Left hindlimb (tissue), 1 donor: ENCODE measurements at places on chromosomes 3 and 15.

DNA sequence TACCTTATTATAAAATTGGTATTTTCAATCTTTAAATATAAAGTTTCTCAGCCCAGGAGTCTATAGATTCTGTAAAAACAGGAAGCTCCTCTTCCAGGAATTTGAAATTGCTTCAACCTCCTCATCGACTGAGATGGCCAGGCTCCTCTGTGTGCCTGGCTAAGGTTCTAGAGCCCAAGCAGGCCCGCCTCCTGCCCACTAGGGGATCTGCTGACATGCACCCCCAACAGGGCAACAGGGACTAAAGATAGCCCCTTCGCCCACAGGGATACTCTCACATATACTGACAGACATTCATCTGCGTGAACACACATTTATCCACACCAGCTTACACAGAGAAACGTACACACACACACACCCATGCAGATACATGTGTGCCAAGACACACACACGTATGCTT is 183.1 kb upstream of the TLE3 start:
- no peak for DNase-seq

DNA sequence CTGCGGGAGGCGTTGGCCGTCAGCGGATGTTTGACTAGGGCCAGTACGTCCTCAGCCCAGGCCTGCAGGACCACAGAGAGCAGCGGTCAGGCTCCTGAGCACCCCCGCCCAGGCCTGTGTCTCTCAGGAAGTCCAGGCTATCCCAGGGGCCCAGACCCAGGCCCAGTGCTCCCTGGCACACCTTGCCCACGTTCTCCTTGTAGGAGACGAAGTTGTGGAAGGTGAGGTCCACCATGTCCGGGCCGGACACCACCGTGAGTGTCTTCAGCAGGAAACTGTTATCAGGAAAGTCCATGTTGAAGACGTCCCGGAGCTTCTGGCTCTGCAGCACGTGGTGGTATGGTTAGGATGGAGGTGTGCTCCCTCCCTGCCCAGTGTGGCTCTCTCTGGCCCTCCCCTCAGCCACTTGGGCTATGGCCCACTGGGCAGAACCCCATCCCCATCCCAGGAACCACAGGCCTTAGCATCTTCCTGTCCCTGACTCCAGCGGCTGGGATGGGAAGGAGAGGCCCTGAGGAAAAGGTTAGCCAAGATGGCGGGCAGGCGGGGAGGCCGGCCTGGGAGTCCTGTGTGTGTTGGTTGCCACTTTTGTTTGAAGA is 5.3 kb downstream of the PLCB2 start:
- DNase-seq, result peak; percentile 12

- DNase-seq, result no peak
Observed at GRCh38 chr3:43765521-43765971, 74.8 kb downstream of the ABHD5 start.

- DNase-seq, result no peak
Observed at GRCh38 chr3:158108445-158108985, 1.4 kb upstream of the RSRC1 start.

GRCh38 chr3:12275974-12276650 is 12.8 kb upstream of the PPARG start:
- DNase-seq, result no peak

GRCh38 chr3:99928771-99929744 is 111.4 kb downstream of the CMSS1 start:
- DNase-seq, result peak; percentile 47

DNA sequence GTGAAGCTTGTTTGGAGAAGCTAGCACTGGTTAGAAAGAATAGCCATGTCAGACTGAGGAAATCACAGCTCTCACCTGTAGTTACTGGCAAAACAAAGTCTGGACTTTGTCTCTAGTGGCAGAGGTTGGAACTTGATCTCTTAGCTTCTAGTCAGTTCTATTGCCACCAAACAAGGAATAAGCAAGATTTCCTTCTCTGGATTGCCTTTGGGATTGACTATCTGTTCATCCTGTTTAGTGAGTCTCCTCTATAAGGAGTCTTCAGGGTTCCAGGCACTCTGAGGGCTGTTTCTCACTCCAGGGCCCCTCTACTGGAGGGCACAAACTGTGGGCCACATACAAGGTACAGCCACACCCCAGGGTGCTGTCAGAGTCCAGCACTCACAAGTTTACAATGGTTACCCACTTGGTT is 426.6 kb upstream of the THBS1 start:
- no peak for DNase-seq

DNA sequence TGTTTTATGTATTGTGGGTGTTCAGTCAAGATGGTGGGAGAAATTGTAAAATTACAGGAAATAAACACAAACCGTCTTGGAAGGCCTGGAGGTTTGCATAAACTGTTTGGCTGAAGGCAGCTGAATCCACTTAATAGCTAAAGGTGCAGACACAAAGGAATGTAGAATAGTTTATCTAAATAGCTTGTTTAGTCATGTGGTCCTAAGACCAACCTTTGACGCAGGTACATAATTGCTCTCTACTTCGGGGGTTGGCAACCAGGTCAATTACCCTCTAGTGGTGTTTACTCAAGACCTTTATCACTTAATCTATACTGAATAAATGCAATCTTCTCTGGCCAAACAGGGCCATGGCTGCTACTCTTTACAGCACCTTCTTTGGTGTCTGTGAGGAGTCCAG is 502.8 kb downstream of the IGSF11 start:
- DNase-seq, result no peak

DNA sequence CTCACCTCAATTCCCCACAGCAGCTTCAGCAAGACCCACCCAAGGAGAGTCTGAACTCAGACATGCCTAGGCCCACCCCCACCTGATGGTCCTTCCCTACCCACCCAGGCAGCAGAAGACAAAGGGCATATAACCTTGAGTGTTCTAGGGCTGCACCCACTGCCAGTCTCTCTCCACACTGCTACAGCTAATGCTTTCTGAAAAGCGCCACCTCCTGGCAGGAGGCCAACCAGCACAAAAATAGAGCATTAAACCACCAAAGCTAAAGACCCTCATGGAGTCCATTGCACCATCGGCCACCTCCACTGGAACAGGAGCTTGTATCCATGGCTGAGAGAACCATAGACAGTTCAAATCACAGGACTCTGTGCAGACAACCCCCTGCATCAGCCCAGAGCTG is 11.3 kb upstream of the RPL39L start:
- DNase-seq, result no peak

- DNase-seq, result no peak
Observed at GRCh38 chr15:56192659-56193442, 50.8 kb downstream of the RFX7 start.

- no peak for DNase-seq
Observed at GRCh38 chr3:189966843-189967242, 153.9 kb downstream of the P3H2 start.

DNA sequence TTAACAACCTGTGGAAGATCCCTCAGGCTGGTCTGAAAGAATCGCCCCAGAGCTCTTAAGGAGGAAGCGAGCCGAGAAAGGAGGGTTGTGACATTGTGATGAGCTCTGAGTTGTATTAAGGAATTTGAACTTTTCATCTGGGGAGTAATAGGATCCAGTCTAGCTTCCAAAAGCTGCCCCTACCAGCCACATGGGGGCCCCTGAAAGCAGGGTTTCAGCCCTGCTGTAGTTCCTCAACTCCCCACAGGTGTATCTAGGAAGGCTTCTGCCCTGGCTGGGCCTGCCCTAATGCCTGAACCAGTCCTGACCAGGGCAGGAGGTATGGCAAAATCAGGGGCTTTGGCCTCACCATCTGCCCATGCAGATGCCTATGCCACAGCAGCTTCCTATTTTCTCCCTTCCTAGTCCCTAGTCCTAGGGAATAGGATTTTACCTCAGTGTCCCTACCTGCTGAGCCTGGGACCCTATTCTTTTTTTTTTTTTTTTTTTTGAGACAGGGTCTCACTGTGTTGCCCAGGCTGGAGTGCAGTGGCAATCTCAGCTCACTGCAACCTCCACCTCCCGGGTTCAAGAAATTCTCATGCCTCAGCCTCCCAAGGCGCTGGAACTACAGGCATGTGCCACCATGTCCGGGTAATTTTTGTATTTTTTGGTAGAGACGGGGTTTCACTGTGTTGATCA is 5.0 kb upstream of the AP3S2 start:
- DNase-seq, result no peak

DNA sequence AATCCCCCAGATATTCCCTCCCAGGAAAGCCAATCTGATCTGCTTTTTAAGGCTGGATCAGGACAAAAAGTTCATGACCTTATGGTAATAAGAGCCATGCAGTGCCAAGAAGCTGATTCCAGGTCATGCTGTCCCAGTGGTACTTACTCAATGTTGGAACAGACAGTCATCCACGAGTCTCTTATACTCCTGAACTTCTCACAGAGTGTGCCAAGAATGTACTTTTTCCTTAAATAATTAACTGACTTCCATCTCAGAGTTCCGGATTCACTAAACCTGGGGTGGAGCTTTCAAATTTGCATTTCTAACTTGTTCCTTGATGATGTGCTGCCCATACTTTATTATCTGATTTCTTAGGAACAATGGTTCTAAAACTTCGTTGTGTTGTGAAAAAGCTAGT is 3.4 kb upstream of the P3H2 start:
- DNase-seq, result no peak

DNA sequence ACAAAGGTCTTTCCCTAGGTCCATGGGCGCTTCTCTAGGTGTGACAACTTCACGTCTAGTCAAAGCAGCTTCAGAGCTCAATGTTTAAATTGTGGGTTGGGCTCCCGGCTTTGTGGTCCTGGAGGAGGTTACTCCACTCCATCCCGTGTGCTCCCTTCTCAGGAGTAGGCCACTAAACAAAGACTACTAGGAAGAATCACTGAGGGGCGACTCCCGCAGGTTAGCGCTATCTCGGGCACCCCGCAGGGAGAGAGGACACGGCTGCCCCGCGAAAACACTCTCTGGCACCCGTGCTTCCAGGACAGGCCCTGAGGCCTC is 500 bp downstream of the PARP6 start:
- DNase-seq, result no peak

GRCh38 chr3:158652463-158652862 is 8.1 kb downstream of the GFM1 start:
- DNase-seq, result no peak

DNA sequence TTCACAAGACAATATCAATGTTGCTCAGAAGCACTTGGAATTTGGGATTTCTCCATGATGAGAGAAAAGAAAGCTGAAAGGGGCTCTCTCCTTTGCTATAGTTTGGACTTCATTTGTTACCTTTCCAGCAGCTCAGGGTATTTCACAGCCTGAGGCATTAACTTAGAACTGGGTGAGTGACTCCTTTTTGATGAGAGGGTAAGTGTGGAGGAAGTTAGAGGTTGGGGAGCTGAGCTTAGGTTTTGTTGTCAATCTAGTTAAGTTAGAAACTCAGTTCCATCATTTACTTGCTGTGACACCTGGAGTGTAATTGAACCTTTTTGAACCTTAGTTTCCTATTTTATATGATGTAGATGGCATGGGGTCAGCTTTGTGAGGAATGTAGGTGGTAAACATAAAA is 359.1 kb downstream of the PDCD6IP start:
- DNase-seq, result no peak

GRCh38 chr3:42061025-42061712 is 30.0 kb upstream of the TRAK1 start:
- no peak for DNase-seq

DNA sequence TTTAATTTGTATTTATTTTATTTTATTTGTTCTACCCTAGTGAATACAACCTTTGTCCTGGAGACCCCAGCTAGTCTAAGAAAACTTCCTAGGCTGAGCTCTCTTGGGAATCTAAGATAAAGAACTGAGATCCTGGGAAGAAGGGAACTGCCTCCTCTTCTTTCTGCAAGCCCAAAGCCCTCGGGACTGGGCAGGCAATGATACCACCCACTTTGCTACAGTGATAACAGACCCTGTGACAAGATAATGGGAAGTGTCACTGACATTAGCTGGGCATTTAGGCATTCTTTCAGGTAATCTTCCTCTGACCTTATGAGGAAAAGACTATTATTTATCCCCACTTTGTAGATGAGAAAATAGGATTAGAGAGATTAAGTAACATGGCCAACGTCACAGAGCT is 15.1 kb downstream of the TYRO3 start:
- no peak for DNase-seq

DNA sequence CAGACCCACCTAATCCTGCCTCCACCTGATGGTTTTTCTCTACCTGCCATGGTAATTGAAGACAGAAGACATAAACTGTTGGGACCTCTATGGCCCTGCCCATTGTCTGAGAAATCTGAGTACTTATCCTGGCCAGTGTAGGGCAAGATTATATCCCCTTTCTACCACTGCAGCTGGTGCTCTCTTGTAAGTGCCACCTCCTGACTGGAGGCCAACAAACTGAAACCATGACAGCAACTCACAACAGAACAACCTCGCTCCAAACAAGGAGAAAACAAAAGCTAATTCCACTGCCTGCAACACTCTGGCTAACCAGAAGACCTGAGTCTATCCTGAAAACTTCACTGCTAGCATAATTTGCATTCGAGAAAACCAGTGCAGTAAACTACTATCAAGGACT is 82.9 kb downstream of the CLDN1 start:
- DNase-seq, result no peak

DNA sequence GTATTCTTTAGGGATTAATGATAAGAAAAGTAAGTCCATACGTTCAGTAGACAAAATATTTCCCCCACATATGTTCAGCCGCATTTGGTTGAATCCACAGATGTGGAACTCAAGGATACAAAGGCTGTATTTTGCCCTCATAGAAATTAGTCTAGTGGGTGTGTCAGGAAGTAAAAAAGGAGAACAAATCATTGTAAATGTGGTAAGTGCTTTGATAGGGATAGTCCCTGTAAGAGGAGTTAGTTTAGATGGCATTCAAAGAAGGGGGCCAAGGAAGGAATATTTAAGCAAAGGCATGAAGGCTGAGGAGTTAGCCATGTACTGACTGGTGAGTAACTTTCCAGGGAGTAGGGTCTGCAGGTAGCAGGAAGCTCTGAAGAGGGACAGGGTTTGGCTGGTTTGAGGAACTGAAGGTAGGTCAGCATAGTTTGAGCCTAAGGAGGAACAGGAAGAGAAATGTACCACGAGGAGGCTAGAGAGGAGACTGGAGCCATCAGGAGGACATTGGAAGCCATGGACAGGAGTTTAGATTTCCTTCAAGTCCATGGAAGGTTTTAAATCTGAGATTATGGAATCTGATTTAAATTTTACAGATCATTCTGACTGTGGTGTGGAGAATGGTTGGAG is 98.8 kb downstream of the MME start:
- no peak for DNase-seq

DNA sequence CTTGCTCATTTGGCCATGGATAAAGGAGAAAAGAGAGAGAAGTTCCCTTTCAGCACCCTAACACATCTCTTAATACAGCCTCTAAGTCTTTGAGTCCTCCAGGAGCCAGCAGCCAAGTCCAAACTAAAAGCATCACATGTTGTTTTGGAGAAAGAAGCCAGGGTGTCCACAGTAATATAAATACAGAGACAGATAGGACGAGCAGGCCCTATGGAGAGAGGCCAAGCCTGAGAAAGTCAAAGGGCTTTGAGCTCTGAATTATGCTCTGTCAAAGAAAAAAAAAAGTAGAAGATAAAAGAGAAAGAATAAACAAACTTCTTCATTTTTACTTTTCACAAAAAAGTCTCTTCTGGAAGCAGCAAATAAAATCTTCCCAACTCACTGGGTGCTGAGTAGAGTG is 92.4 kb upstream of the THBS1 start:
- no peak for DNase-seq

GRCh38 chr3:149203758-149204157 is 17.9 kb downstream of the CP start:
- no peak for DNase-seq

- DNase-seq, result no peak
Observed at GRCh38 chr3:108029466-108029865, 61.4 kb downstream of the CD47 start.
